ENCODE measurements at places on chromosomes 16 and 17. TPM values are rescaled to one million over a fixed set of nuclear protein-coding genes. Genes with fewer than 3 reads are reported as not detected.
A peak's percentile ranks its signal among the peaks of the same experiment; 100 is the strongest.

The SDK2 gene
- 1.2 TPM for total RNA-seq

The C1QTNF1 gene
- 12.8 TPM for total RNA-seq

The NPIPB8 gene
- total RNA-seq = not detected

The GJD3 gene
- total RNA-seq = not detected

DNA sequence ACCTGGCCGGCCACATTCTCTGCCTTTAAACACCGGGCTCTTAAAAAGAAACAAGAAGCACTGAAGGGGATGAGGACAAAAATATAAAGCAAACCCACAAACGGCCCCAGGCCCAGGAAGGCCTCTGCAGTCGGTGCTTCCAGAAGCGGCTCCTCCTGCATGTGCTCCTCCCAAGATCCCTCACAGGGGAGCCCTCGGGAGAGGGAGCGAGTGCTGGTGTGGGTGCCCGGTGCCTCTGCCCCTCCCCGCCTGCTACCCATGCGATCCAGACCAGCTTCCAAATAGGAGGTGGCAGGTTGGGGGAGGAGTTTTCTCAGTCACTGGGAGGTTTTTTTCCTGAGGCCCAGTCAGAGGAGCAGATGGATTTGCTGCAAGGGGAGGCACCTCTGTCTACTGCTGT lies 15.8 kb downstream of the KDM8 start:
- DNase-seq = no peak

- no peak for DNase-seq
Measured at GRCh38 chr17:29608986-29609385, 13.7 kb downstream of the CORO6 start.

DNA sequence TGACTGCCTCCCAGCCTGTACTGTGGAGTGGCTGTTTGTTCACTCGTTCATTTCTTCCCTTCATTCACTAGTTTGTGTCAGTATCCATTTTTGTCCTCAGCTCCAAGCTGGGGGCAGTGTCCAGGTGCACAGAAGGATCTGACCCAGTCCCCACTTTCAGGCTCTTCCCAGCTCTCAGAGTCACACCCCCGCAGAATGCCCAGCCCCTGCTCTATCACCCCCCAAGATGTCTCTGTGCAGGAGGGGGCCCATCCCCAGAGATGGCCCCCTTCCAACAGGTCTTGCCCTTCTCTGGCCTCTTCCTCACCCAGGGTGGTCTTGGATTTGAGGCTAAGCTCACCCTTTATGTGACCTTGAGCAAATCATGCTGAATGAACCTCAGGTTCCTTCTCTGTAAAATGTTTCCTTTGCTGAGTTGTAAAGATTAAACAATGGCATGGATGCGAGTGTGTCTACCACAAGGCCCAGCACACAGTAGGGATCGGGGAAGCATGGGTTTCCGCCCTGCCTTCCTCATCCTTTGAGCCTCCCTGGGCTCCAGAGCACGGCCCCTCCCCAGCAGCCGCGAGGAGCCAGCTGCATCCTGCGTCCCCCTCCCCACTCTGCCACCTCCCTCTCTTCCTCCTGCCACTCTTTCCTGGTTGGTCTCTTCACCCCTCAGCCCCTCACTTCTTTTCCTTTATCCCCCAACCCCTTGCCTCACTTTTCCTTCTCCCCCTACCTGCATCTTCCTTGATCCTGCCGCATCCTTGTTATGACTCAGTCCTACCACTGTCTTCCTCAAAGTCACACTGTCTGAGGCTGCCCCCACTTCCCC lies 2.8 kb downstream of the FBXL19 start:
- peak; percentile 6 for DNase-seq

- DNase-seq = no peak
Measured at GRCh38 chr16:68447653-68448359, 502 bp downstream of the SMPD3 start.

- no peak for DNase-seq
Measured at GRCh38 chr17:30363715-30364202, 15.0 kb upstream of the CPD start.

- peak; percentile 16 for DNase-seq
Measured at GRCh38 chr17:45578516-45579455, 88.3 kb upstream of the PLEKHM1 start.

Measured in hepatocyte (in vitro differentiated cells).